ENCODE measurements at places on chromosomes 13 and 19. TPM values are rescaled to one million over a fixed set of nuclear protein-coding genes. Genes with fewer than 3 reads are reported as not detected.

DNA sequence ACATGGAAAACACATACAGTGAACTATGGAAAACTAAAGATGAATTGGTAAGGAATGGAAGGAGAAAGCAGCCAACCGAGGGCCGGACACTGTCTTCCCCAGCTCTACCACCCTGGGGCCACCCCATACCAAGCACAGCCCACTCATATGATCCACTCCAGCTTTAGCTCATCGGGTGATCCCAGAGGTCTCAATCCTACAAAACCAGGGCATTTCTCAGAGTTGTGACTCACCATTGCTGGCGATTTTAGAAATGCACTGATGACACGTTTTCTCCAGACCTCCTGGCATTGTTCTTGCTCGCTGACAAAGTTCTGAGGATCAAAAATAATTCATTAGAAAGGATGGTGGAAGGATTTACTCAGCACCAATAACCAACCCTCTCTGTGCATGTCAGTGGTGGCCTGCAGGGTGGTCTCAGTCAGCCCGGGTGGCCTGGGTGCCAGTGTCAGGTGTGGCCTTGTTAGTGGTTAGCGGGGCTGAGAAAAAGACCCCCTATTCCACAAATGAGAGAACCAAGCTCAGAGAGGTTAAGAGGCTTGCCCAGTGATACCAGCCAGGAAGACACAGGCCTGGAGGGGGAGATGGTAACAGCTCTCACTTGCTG, 6.6 kb downstream of the TMEM272 start:
- H3K27ac ChIP-seq = no peak overlapping the region
- H3K27me3 ChIP-seq = no peaks in the 10 kb centered on the region
- H3K4me3 ChIP-seq = no peak overlapping the region
- H3K36me3 ChIP-seq = no peaks in the 10 kb centered on the region
- no peak for DNase-seq

The ZNF358 gene
- 23.3 TPM for total RNA-seq

The ANGPTL8 gene
- total RNA-seq = not detected

- no peak overlapping the region for H3K27ac ChIP-seq
- H3K4me1 ChIP-seq = no peaks in the 10 kb centered on the region
- no peaks in the 10 kb centered on the region for H3K36me3 ChIP-seq
- H3K4me3 ChIP-seq = no peak overlapping the region
Observed at GRCh38 chr19:51480590-51480989, 2.3 kb downstream of the CEACAM18 start.

DNA sequence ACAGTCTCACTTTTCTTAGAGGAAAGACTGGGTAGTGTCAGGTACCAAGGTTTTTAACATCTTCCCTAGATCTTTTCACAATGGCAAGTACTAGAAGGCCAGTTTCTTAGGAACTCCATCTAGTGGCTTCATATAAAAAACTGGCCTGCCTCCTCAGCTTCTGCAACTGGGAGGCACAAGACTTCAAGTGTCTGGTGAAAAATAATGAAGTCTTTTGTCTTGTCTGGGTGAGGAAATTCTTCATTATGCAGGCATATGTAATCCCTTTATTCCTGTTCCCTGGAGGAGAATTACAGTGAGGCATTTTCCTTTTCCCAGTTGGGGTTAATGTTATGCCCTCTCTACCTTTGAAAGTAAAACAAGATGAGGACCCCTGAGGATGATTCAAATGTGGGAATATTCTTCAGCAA, 300.5 kb downstream of the NALCN start:
- peaks cover 4% of the 10 kb centered on the region for H3K27me3 ChIP-seq
- no peaks in the 10 kb centered on the region for H3K4me1 ChIP-seq
- H3K4me3 ChIP-seq = no peak overlapping the region
- no peak for DNase-seq
- H3K27ac ChIP-seq = no peak overlapping the region

DNA sequence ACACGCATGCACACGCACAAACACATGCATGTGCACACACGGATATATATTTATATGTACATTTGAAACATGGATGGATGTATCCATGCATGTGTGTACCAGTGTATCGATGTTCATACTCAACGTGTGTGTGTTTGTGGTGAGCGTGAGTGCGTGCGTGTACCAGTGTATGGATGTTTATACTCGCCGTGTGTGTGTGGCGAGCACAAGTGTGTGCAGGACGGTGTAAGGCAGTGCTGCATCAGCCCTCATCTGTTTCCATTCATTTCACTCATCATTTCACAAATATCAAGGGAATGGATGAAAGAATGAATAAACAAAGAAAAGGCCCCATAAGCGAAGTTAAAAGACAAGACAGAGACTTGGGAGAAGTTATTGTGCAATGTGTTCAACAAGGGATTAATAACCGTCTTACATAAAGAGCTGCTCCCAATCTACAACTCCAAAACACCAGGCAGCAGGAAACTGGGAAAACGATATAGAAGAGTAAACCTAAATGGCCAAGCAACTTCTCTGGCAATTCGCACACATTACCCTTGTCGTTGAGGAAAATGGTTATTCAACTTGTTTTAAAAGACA, 21.7 kb upstream of the MIER2 start:
- no peak overlapping the region for H3K4me3 ChIP-seq
- H3K36me3 ChIP-seq = no peaks in the 10 kb centered on the region

- no peaks in the 10 kb centered on the region for H3K27me3 ChIP-seq
- H3K4me1 ChIP-seq = peaks cover 3% of the 10 kb centered on the region
- H3K36me3 ChIP-seq = no peaks in the 10 kb centered on the region
- no peak for DNase-seq
Observed at GRCh38 chr13:51000571-51001260, 91.1 kb downstream of the RNASEH2B start.

DNA sequence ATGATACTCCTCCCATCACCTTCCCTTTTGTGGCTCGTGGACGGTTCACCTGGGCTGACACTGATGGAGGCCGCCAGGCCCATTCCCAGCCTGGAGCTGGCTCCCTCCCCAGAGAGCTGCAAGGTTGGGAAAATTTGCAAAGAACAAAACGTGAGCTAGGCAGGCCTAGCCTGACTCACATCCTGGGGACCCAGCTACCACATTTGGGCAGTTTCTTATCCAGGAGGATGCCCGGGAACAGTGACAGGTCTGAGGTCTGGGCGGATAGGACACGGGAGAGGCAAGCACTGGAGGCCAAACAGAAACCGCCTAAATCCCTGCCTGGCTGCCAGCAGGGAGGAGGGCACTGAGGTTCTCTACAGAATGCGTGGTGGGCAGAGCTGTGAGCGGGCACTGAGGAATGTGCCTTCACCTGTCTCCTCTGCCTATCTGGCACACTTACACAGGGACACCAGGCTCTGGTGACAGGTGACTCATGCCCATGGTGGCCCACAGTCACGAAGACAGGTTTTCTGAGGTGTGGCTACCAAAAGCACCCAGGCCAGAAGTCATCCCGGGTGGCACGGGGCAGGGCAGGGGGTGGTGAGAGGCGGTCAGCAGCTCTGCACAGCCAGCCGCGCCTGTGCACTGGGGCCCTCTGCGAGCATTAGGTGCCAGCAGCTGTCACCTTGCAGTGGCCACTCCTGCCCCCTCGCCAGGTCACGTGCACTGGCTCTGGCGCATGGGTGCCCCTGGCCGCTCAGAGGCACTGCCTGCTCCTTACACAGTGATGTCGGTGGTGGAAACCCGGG, 23.2 kb downstream of the SH3GL1 start:
- no peaks in the 10 kb centered on the region for H3K36me3 ChIP-seq
- H3K27ac ChIP-seq = peak overlapping the region; percentile 92
- DNase-seq = no peak
- H3K4me1 ChIP-seq = peaks cover 92% of the 10 kb centered on the region
- peak overlapping the region; percentile 13 for H3K4me3 ChIP-seq

GRCh38 chr19:28596561-28597071, 616.3 kb downstream of the UQCRFS1 start:
- no peaks in the 10 kb centered on the region for H3K27me3 ChIP-seq
- DNase-seq = no peak
- no peak overlapping the region for H3K27ac ChIP-seq

DNA sequence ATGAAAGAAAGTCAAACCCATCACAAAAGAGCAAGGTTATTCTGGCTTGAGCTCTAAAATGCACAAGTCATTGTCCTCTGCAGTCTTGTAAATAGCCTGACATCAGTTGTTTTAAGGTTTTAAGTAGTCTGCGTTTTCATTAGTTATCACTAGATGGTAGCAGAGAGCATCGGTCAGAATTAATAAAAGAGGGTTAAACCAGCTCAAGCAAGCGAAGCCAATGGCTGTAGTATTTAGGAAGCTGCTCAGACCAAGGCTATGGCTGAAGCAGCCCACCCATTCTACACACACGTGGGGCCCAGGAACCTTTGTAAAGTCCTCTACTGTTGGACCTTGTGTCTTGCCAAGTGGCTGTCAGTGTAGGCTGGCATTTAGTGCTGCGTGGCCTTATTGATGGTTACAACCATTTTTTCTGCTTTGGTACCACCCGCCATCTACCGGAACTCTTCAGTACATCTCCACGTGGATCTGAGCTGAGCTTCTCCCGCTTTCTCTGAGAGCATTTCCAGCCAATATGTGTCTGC, 13.3 kb upstream of the ZNF57 start:
- no peak overlapping the region for H3K4me3 ChIP-seq
- no peak for DNase-seq
- no peak overlapping the region for H3K27ac ChIP-seq
- no peaks in the 10 kb centered on the region for H3K36me3 ChIP-seq
- H3K4me1 ChIP-seq = peaks cover 11% of the 10 kb centered on the region

The SPRY2 gene
- total RNA-seq = 29.0 TPM

DNA sequence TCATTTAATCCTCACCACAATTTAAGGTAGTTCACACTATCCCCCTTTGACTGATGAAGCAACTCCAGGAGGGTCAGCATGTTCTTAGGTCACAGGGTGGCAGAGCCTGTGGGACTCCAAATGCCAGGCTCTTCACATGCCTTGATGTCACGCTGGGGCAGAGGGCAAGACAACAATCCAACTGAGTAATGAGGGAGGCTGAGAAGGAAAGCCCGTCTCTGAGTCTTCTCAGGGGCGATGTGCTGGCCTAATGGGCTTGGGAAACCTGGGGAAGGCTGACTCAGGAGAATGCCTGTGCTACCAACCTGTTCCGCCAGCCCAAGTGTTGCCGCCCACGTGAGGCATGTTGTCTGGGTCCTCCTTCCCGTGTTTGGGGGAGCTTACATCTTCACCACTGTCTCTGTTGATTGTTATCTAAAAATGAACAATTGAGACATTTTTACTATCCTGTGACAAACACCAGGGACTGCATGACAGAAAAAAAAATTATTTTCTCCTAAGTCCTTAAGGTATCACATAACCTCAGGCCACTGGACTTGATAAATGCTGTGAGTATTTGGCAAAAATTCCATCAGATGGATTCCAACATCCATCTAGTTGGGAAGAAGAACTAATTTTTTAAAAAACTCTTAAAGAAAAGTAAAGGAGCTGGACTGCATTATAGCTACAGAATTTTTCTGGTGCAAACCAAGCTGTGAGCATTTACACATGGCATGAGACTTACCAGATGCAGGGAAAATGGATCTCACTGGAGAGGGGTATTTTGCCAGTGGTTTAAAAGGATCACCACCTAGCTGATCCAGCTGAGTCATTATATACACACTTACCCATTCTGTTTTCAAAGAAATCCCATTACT, 157.5 kb downstream of the RGCC start:
- H3K27me3 ChIP-seq = no peaks in the 10 kb centered on the region
- H3K36me3 ChIP-seq = no peaks in the 10 kb centered on the region
- no peak for DNase-seq
- H3K4me1 ChIP-seq = no peaks in the 10 kb centered on the region
- H3K4me3 ChIP-seq = no peak overlapping the region

DNA sequence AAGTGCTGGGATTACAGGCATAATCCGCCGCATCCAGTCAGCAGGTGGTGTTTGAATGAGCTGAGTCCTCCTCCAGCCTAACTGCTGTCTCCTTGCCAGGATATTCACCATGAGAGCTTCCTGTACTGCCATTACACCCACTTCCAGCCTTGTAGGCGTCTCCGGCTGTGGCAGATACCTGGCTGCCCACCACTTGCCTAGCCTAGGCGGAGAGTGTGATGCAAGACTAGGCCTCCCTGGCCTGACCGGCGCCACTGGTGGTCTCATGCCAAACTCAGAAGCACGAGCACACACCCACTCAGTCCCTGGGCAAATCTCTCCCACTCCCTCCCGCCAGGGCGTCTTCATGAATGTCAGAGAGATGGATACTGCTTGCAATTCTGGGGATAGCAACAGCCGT, 16.6 kb downstream of the IL12RB1 start:
- H3K27ac ChIP-seq = no peak overlapping the region
- no peak for DNase-seq
- H3K4me3 ChIP-seq = no peak overlapping the region

DNA sequence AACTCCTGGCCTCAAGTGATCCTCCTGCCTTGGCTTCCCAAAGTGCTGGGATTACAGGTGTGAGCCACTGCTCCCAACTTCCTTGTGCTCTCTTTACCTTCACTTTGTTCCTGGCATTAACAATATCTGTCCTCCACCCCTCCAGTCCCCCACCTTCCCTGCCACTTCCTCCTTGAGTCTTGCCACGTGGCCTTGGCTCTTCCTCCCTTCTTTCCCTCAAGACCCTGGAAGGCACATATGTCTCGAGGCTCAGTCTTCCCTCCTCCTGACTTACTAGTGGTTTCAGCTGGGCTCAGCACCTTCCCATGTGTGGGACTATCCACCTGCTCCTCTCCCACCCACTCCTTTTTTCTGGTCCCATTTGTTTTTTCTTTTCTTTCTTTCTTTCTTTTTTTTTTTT, 70.6 kb downstream of the IER2 start:
- no peaks in the 10 kb centered on the region for H3K27me3 ChIP-seq
- H3K36me3 ChIP-seq = no peaks in the 10 kb centered on the region
- no peak overlapping the region for H3K4me3 ChIP-seq

DNA sequence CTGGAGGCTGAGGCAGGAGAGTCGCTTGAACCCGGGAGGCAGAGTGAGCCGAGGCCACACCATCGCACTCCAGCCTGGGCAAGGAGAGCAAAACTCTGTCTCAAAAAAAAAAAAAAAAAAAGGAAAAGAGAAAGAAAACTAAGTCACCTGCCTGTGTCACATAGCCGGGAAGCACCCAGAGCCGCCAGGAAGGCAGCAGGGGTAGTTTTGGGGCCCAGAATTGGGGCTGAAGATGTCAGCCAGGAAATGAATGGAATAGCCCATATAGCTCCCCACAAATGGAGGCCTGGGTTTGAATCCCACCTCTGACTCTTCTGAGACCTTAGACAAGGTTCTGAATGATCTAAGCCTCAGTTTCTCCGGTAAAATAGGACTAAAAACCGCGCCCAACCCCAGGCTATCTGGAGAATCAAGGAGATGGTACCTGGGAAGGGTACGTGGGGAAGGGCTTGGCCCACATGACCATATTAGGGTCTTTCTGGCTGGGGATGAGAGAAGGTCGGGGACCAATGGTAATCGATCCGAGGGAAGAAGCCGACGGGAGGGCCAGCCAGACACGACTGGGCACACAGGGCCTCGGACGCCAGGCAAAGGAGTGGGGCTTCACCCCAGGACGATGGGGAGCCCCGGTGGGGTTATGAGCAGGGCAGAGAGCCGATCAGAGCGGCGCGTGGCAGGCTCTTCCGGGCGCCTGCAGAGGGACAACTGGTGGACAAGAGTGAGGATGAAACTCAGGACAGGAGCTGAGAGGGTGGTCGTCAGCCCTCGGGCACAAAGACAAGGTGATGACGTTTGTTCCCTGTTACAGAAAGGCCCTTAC, 14.4 kb downstream of the CCDC124 start:
- H3K4me1 ChIP-seq = peaks cover 42% of the 10 kb centered on the region
- H3K27me3 ChIP-seq = peaks cover 15% of the 10 kb centered on the region
- H3K27ac ChIP-seq = peak overlapping the region; percentile 77
- no peak for DNase-seq
- H3K36me3 ChIP-seq = no peaks in the 10 kb centered on the region

GRCh38 chr13:50226515-50227155, 211.4 kb downstream of the KCNRG start:
- DNase-seq = no peak
- H3K4me1 ChIP-seq = peaks cover 5% of the 10 kb centered on the region
- no peaks in the 10 kb centered on the region for H3K36me3 ChIP-seq
- no peaks in the 10 kb centered on the region for H3K27me3 ChIP-seq

Measured in esophagus squamous epithelium (tissue), 5 donors.